ENCODE measurements at places on chromosomes 7 and 10.

DNA sequence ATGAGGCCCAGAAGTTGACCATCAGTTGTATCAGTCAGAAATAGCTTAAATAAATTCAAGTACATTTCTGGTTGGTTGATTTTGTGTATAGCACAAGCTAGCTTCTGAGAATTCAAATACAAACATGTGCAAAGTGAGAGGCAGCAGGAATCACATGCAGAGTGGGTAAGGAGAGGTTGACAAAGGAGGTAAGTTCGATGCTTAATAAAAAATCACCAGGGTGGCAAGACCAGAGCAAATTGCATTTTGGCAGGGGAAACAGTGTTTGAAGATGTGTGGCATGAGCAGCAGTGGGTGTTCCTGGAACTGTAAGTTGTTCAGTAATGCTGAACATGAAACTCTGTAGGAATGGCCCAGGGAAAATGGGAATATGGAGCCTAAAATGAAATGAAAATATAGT is 52.6 kb downstream of the GNAI1 start:
- DNase-seq: no peak

DNA sequence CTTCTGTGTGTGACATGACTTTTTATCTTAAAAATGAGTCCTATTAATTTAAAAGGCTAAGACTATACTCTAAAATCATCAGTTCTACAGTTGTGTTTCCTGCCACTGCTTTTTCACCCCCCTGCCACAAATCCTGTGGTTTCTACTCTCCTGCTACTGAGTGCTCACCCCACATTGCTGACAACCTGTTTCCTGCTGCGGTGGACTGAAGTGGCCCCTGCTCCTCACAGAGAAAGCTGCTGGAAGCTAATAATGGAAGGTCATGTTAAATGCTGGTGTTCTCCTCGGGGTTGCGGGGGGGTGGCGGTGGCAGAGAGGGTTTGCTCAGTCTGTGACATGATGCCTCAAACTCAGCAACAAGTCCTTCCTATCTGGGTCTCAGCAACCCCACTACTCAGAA is 113.2 kb upstream of the INHBA start:
- DNase-seq: no peak

DNA sequence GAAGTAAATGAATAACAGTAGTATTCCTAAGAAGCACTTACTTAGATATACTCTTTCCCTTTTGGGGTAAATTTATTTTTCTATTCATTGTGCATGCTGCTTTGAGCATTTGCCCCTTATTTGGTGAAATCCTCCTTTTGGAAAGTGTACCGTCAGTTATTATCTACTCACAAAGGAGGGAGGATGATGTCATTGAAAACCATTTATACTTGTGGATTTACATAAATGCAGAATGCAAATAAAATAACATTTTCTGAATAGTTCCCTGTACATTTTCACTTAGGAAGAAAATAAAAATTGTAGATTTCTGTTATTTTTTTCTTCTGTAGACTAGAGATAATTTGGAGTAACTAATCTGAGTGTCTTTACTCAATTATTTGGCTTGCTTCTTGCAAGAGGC is 29.5 kb upstream of the SEM1 start:
- no peak for DNase-seq

DNA sequence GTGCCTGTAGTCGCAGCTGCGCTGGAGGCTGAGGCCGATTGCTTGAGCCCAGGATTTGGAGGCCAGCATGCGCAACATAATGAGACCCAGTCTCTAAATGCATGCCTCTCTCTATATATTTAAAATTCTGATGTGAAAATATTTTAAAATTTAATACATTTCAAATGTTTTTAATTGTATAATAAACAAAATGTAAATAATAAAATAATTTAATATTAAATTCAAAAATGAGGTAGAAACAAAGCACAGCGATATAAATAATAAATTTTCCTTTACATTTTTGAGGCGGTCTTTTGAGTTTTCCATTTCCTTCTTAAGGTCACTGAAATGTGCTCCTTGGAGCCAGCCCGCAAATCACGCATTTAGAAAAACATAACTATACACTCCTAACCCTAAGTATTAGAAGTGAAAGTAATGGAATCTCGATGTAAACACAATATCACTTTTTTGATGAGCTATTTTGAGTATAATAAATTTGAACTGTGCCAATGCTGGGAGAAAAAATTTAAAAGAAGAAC is 523 bp upstream of the CDK1 start:
- DNase-seq: no peak

- no peak for DNase-seq
Observed at GRCh38 chr10:31650010-31650409, 278.6 kb downstream of the ARHGAP12 start.

DNA sequence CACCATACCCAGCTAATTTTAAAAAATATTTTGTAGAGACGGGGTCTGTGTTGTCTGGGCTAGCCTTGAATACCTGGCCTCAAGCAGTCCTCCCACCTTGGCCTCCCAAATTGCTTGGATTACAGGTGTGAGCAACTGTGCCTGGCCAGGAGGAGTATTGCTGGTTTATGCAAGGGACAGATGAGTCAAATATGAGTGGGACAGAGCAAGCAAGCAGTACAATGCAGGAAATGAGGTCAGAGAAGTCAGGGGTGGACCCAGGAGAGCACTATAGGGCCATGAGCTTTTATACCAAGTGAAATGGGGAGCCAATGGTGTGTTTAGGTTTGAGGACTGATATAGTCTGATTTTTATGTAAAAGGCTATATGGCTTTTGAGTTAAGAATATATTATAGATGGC is 6.3 kb downstream of the TSPAN13 start:
- no peak for DNase-seq

DNA sequence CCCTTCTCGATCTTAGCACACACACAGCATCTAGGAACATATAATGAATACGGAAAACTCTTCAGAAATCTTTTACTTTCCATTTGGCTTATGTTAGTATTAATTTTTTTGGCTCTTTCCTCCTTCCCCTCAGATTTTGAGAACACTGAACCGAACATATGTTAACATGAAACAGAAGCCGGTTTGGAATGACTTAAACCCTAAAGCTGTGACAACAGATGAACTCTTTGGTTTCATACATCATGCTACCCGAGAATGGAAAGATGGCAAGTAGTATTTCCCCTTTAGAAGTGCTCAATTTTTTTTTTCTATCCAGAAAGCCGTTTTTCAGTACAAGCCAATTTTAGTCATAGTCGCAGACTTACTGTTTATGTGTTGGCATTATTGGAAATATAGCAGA is 164.7 kb downstream of the DNAH11 start:
- DNase-seq: no peak

- DNase-seq: peak; percentile 69
Observed at GRCh38 chr7:99928994-99929729, at the start of gene GJC3. TSS of gene GJC3 (minus strand) at chr7:99929620. CDS start at chr7:99929620, 0 bp downstream.

DNA sequence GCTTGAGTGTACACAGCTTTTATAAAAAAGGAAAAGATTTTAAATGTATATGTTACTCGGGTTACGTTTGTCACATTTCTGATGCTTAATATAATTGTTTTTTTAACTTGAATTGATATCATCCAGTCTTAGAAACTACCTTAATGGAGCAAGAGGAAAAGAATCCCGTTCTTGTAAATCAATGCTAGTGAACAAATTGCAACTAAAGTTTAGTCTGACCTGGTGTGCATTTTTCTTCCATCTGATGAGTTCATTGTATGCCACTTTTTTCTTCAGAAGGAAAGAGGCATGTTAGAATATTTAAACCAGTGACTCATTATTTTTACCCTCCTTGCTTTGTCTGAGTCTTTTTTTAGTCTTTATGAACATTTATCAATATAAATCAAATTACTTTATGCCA is 34.7 kb downstream of the NET1 start:
- no peak for DNase-seq

DNA sequence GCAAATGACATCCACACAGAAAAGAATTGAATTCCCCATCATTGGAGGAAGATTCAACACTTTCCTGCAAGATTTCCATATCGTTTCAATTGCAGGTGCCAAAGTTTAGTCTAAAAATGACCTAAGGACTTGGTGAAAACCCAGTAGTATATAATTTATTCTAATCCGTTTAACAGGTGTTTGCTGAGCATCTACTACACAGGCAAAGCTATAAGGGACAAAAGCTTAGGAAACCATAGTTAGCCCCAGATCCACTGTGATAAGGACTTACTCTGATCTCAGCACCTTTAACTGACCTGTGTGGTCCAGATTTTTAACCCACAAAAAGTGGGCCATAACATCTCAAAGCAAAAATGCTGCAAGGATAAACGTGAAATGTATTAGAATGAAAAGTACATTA is 19.1 kb downstream of the UBE2H start:
- DNase-seq: no peak

- no peak for DNase-seq
Observed at GRCh38 chr7:24197852-24198251, 86.1 kb upstream of the NPY start.

DNA sequence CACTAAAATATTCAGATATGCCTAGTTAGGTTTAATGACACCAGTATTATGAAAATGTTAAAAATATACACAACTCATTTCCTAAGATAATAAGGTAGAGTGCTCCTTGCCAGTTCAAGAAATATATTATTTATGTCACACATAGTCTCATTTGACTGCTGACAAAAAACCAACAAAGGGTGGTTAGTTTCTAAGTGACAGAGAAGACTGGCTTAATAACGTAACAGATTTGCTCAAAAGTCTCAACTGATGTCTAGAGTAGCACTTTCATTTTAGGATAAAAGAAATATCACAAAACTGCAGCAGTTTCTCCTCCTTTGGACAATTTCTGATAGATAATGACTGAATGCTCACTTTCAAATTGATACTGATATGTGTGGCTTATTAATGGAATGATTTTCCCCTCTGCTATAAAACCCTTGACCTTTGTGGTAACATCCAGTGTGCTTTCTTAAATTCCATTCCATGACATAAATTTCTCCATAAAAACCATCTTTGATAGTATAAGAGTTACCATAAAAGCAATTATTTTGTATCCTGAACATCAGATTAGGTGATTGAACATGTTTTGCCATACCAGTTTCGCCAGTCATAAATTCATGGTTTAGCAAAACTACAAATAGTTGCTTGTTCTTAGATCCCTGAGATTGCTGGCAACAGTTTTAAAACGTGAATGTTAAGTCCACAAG is 94.2 kb downstream of the NRBF2 start:
- no peak for DNase-seq

DNA sequence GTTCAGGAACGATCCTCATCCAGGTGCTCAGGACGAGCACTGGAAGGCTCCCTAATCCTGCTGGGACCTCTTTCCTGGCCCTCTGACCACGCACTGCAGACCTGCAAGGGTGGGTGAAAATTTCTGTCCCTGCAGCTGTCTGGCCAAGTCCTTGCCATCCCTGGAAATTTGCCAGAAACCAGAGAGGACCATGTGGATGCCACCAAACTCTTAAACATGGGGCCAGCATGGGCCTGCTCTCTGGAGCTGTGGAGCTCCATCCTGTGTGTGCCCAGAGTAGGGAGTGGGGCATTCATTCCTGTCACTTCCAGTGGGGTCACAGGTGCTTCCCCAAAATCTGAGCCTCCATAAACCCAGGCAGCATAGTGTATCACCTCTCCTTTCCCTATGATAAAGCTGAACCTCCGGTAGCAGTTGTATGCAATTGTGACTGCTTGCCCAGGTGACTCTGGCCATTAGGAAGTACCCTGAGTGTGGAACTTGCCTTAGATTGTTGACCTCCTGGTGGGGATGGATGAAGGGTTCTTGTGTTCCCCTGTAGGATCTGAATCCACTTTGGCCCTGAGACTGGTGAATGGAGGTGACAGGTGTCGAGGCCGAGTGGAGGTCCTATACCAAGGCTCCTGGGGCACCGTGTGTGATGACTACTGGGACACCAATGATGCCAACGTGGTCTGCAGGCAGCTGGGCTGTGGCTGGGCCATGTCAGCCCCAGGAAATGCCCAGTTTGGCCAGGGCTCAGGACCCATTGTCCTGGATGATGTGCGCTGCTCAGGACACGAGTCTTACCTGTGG is 57.1 kb downstream of the DMBT1 start:
- no peak for DNase-seq

GRCh38 chr7:106737202-106737562 is 76.2 kb upstream of the CCDC71L start:
- DNase-seq: no peak
